ENCODE measurements at places on chromosomes 6 and 20.

DNA sequence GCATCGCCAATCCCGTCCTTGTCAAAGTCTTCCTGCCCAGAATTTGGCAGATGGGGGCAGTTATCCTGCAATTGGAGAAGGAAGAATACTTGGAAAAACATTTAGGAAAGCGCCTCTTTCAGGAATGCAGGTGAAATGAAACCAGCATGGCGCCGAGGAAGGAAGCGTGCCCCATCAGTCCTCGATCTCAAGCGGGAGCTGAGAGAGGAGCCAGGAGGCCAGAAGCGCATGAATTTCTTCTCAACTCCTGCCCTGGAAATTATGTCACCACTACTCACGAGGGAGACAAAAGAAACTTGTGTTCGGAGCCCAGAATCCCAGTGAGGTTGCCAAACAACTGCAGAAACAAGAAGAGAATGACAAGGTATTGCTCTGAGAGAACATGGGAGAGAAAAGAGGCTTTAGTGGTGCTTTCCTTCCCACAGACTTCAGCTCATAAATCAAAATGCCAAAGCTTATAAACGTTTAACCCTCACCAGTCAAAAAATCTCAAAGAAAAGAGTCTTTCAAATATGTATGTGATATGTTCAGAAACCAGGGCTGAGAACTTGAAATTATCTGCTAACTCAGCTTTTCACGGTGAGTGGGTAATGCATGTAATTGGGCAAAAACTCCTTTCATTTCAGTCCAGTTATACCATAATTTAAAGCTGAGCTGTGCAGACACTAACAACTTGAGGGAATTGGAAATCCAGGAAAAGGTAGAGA, 23.9 kb downstream of the THBS2 start:
- no peak for DNase-seq

- no peak for DNase-seq
These were observed 144.1 kb upstream of the AKAP12 start for GRCh38 chr6:151095538-151096254.

GRCh38 chr6:144064402-144065212, 30.8 kb downstream of the SF3B5 start:
- no peak for DNase-seq

DNA sequence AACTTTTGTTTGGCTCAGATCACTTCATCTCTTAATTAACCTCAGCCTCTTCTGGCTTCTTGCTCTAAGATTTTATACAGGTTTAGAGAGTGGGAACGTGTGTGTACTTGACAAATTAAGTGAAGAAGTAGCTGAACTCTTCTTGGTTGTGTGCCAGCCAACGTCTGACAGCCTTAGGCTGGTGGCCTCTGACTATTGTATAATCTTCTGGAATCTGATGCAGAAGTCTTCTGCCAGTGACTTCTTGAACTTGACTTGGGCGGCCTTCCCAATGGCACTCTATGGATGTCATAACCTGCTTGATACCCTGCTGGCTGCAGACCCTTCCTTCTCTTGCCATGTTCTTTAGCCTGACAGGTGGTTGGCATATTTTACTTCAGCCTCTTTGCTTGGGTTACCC, 660.5 kb downstream of the DOK5 start:
- DNase-seq, result no peak

GRCh38 chr6:138972226-138972665, 15.8 kb downstream of the REPS1 start:
- no peak for DNase-seq

DNA sequence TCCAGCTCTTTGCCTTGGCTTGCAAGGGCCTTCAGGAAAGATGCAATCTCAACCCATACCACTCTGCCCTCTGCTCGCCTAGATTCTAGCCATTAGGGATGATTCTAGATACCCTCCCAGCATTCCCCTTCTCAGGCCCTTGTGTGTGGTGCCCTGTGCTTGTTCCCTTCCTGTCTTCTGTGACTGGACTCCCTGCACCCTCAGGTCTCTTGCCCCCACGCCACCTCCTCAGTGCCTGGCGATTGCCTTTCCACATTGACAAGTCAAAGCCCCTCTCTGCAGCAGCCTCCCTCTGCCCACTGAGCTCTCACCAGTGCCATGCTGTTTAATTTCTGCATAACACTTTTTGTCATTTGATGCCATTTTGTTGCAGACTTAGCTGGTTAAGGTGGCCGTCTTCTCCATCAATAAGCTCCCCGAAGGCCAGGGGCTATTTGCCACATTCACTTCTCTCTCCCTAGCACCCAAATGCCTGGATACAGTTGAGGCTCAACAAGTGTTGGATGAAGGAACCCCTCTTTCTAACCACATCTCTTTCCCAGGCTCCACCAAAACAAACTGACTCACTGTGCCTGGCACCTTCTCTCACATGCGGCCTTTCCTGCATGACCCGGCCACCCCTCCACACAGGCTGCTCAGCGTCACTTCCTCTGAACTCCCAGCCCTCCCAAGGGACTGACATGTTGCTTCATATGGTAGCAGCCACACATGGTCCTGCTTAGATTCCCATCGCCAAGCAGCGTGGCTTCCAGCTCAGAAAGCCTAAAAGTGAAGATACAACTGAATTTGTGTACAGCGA, 4.6 kb upstream of the TXNDC5 start:
- DNase-seq, result no peak

- no peak for DNase-seq
These were observed 55.7 kb downstream of the SYTL3 start for GRCh38 chr6:158705386-158706126.

DNA sequence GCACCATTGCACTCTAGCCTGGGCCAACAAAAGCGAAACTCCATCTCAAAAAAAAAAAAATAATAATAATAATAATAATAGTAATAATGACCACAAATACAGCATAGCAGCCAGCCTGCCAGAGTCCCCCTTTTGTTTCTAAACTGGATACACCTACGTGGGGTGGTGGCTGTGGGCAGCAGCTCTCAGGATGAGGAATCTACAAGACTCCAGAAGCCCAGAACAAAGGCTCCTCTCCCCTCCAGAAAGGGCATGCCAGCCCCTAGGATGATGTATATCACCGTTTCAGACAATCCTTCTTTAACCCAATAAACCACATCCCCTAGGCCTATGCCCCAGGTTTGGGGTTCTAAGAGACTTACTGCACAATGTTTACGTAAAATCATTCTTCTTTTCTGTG, 155.9 kb downstream of the QRSL1 start:
- DNase-seq, result no peak

DNA sequence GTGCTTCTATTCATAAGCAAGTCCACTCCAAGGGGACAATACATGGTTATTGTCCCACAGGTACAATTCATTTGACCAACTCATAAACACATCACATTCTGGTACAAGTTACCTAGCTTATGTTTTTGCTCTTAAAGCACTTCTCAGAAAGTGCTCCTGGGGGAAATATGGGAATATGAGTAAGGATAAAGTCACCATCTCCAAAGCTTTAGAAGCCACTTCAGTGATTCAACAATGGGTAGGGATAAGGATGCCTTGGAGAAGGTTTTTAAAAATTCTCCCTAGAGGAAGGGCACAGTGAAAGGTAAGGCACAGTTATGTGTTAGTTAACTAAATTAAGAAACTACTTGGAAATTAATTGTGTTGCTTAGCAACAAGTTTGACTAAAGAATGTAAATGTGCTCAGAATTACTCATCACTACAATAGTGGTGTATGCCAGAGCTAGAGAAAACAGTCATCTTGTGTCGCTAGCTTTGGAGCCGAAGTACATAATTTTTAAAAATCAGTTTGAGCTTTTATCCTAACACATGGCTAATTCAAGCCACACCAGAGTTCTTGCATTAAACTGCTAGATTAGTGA, 39.5 kb upstream of the LAMP5 start:
- no peak for DNase-seq

DNA sequence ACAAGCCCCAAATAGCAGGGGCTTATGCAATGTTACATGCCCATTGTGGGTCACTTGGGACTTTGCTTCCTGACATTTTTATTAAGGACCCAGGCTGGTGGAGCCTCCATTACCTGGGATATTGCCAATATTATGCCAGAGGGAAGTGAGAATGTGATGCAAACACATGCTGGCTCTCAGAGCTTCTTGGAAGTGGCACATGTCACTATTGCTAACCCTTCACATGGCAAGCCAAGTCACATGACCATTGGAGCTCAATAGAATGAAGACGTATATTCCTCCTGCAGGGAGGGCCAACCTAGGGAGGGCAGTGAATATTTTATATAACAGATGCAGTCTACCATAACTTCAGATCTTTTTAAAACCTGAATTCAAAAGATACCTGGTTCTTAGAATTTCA, 140.7 kb upstream of the ZFP64 start:
- no peak for DNase-seq

DNA sequence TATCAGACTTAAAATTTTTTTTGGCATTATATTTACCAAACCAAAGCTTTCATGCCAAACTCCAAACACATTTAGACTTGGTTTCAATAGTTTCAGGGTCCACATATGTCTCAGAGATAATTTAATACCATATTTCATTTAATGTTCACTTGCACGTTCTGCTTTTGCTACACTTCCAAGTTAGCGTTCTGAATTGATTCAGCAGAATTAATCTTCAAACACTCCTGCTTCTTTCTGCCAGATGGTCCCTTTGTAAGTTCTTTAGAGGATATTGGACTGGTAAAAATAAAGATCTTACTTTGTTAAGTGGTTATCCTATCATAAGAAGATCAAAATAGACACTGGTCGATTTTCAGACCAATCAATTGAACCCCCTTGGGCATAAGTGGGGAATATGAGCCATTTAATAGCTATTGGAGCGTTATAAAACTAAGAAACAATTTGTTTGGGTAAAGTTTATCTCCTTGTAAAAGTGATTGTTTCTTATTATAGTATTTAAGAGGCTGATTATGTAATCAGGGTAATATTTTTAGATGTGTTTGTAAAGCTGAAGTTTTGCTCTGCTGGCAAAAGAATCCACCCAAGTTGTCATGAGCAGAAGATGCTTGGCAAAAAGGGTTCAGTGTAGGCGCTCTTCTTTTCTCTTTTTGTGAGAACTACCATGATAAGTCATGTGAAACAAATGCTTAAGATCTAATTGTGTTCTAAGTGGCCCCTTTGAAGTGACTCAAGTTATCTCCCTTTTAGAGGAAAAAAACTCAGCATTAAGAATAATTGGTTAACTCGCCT, 92.2 kb downstream of the MCHR2 start:
- no peak for DNase-seq

- no peak for DNase-seq
These were observed 274.1 kb downstream of the HACE1 start for GRCh38 chr6:104585646-104586045.

DNA sequence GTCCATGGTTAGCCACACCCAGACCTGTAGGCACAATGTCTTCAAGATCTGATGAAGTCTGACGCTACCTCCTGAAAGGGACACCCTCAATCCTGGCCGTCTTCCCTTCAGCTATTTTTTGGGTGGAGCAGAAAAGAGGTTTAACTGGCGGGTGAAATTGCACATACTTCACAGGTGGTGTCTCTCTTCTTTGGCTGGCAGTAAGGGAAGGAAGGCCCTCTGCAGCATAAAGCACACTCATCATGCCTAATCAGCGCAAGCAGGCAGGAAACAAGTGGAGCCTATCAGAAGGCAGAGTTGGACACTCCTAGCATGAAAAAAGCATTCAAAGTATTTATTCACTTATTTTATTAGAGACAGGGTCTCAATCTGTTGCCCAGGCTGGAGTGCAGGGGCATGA, 32.9 kb downstream of the PNLDC1 start:
- DNase-seq, result no peak

DNA sequence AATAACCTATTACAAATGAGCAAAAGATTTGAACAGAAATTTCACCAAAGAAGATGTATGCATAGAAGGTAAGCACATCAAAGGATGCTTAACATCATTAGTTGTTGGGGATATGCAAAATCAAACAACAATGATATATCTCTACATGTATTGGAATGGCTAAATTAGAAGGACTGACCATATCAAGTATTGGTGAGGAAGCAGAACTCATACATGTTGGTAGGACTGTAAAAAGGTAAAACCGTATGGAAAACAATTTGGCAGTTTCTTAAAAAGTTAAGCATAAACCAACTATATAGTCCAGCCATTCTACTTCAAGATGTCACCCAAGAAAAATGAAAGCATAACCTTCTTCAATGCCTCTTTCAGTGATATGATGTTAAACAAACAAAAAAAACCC, 114.0 kb downstream of the MYB start:
- DNase-seq, result no peak

DNA sequence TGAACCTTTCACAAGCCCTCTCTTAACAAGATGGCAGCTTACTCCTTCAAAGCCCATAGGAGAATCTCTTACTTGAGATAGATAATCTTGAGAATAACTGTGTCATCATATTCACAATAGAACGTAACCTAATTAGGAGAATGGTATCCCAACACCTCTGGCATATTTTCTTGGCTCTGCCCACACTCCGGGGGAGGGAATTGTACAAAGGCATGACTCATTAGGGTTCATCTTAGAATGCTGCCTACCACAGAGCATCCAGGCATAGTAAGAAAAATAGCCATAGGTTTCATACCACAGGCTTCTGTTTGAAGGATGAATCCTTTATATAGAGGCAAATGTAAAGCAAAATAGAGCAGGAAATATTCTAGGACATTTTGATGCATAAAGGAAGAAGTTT, 1100.6 kb upstream of the CITED2 start:
- no peak for DNase-seq

- DNase-seq, result no peak
These were observed 211.0 kb downstream of the WDR27 start for GRCh38 chr6:169490830-169491229.

- DNase-seq, result no peak
These were observed 157.8 kb downstream of the SASH1 start for GRCh38 chr6:148500402-148500801.

DNA sequence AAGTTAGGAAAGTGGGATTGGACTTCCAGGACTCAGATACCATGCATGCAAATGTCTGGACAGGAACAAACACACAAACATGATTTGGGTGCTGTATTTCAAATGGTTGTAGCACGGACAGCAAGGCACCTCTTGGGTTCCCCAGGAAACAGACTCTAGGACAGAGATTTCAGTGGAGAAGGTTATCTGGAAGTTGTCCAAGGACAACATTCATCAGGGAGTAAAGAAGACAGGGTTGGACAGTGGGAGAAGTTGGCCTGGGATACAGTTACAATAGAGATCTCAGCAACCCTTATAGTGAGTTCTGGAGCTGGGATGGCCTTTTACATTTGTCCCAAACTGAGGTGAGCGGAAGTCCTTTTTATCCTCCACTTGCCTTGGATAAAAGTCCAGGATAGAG, 19.8 kb upstream of the TINAG start:
- DNase-seq, result no peak

DNA sequence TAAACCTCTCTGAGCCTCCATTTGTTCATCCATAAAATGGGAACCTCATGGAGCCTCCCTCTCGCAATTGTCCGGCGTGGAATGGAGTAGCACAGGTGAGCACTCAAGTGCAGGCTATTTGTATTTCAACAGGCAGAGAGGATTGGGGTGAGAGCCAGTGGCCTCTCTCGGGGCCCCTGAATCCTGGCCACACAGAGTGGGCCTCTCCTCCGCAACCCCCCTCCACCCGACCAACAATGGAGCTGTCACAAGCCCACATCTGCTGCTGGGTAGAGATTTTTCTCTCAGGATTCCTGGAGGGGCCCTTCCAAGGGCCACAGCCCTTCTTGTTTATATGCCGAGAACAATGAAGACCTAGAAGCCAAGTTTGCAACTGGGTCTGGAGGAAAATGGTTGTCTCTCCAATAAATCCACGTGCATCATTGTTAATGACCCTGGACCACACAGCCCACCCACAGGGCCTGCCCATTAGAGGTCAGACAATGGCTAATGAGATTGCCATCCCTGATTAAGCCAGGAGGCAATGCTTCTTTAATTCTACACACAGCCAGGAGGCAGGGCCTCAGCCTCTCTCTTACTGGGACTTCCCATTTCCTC, 233.0 kb downstream of the ANKRD60 start:
- DNase-seq, result no peak
